ENCODE measurements at places on chromosomes 11 and 22.

DNA sequence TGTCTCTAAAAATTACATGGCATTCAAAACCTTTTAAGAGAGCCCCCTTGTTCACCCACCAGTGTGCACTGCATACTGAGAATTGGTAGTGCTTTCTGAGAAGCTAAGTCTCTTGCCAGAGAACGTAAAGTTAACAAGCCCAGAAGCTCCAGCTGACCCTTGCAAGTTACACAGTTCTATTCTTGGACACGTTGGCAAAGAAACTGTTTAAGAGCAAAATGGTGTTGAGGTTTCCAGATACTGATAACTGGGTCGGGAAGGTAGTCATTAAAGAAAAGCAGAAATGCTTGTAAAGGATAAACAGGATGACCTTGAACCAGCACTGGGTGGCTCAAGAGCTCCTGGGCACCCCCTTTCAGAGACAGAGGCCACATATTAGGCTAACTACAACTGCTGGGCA is 284.8 kb downstream of the CADM1 start:
- DNase-seq, result no peak

GRCh38 chr11:22869325-22869724 is 9.1 kb upstream of the CCDC179 start:
- DNase-seq, result no peak

GRCh38 chr22:43534916-43535315 is 123.1 kb downstream of the MPPED1 start:
- no peak for DNase-seq

DNA sequence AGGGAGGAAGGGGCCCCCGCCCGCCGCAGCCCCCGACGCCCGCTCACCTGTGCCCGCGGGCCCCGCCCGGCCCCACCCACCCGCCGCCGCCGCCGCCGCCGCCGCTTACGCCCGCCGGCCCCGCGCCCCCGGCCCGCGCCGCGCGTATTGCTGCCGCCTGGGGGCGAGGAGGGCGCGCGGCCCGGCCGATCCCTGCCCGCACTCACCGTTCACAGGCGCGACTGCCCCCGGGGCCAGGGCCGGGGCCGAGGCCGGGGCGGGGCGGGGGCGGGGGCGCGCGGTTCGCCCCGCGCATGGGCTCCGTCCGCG is 212 bp downstream of the HRAS start:
- DNase-seq, result no peak

- no peak for DNase-seq
Measured at GRCh38 chr11:134497586-134497985, 85.5 kb upstream of the B3GAT1 start.

GRCh38 chr11:65438257-65439151 is 15.9 kb downstream of the NEAT1 start:
- no peak for DNase-seq

DNA sequence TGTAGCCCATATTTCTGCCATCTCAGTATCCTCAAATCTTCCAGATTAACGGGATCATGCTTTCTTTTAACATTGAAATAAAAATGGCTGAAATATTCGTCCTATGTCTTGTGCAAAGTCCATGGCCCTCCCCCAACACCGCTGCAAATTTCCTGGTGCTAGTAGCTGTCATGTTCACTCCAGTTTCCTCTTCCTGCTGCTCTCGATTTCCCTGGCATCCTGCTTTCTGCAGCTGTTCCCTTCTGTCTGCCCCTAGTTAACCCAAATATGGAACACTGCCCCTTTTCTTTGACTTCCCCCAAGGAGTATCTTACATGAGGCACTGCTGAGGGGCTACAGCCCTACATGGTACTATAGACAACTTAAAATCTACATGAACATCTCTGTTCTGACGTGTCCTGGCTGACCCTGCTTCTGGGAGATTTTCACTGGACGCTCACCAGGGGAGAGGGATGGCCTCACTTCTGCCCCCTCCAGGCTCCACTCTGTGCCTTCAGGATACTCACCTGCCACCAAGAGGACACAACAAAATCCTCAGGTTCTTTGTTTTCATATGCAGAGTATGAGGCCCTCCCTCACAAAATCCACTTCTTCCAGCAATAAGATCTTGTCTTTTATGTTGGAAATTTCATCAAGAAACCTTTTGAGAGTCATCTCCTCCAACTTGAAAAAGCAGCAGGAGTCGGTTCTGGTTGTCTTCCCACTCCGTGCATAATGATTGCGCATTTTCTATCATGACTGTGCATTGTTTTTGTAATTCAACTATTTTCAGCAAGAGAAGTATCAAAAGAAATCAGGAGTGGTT is 29.5 kb upstream of the SCUBE2 start:
- DNase-seq, result no peak

Data from effector memory CD8-positive, alpha-beta T cell (primary cell).